Neuronal stem cell (in vitro differentiated cells): ENCODE measurements at places on chromosomes 2 and 18.

DNA sequence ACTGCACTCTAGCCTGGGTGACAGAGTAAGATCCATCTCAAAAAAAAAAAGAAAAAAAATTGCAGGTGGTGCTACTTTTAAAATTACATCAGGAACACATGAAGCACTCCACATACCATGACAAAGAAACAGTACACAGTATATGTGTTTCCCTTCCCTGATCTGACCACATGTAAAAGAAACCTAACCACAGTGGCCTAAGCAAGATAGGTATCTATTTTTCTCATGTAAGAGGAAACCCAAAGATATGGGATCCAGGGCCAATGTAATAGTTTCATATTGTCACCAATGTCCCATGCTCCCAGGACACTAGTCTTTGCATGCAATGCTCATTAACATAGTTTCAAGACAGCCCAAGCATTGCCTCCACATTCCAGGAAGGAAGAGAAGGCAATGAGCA is 99.9 kb downstream of the DYM start:
- no peak for DNase-seq

GRCh38 chr2:110659248-110659647 is 18.6 kb downstream of the BUB1 start:
- no peak for DNase-seq

GRCh38 chr2:237236188-237236587 is 150.5 kb downstream of the COPS8 start:
- DNase-seq, result no peak

GRCh38 chr2:172083628-172084394 is 1.5 kb upstream of the DLX1 start:
- no peak for DNase-seq

- DNase-seq, result peak; percentile 20
These were observed 55.5 kb upstream of the ANKRD62 start for GRCh38 chr18:12038082-12038638.

DNA sequence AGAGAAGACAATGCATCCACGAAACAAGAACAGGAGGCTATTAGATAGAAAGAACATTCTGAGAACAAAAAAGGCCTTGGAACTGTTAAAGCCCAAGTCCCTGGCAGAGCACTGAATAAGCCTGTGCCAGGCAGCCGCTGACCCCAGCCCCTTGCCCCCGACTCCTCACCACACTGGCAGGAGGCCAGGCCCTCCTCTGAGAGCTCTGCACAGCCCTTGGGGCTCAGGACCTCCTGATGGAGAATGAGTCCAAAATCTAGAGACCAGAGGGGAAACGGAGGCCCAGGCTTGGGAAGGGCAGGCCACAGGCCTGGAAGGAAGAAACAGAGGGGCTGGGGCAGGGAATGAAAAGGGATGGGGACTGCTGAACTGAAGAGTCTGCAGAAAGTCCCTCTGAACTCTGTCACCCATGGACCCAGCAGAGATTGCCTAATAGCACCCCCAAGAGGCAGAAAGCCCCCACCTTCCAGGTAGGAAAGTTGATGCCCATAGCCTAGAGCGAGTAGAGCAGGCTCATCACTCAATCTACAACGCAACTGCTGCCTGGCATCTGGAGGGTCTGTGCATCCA is 18.3 kb upstream of the TNS1 start:
- DNase-seq, result no peak

- no peak for DNase-seq
These were observed 1.6 kb upstream of the IGFBP5 start for GRCh38 chr2:216696751-216697560.

DNA sequence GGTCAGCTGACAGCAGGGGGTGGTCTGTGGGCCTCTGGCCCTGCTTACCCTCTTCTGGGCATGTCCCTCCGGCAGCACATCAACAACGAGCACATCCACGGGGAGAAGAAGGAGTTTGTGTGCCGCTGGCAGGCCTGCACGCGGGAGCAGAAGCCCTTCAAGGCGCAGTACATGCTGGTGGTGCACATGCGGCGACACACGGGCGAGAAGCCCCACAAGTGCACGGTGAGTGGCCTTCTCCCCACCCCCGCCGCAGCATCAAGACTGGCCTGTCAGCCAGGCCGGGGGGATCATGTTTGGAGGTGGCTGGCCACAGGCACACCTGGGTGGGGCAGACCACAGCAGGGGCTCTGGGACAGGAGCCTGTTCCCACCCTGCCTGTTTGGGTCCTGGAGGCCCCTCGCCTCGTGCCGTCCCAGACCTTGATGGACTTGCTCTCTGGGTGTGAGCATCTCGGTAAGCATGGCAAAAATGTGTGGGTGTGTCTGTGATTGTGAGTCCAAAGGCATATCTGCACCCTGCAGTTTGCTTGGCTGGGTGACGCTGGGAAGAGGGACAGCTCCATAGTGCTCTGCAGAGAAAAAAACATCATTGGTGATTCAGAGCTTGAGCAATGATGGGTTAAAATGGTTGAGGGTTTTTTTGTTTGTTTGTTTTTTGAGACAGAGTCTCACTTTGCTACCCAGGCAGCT is 242.8 kb downstream of the GLI2 start:
- DNase-seq, result no peak

DNA sequence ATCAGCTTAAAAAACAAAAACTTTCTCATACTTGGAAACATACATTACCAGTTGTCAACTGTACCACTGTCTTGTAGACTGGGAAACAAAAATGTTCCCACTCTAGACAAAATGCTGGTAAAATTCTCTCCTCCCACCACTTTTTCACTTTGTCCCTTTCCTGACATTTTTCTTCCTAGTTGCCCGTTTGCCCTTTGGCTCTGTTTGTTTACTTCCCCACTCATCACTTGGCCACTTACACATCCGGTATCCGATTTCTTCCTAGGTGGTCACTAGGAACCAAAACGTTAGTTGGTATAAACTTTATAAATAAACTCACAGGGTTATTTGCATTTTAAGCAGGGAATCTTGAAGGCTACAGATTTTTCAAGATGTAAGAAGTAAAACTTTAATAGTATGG is 84.9 kb downstream of the METTL4 start:
- no peak for DNase-seq

DNA sequence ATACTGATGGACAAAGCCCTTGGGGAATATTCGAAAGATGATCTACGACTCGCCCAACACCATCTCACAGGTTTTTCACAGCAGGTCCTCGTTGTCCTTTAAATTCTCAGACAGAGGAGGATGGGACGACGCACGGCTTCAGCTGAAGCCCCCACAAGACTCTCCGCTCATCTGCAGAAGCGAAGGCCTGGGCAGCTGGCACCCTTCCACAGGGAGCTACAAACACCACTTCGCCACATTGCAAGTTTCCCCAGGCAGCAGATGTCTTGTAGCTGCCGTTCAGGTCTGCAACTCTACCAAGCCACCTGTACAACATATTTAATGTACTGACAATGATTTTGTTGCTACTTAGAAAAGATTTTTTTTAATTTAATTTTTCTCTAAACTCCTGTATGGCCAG is 642.9 kb downstream of the ZEB2 start:
- DNase-seq, result no peak

GRCh38 chr2:156323754-156324153 is 8.8 kb downstream of the NR4A2 start:
- no peak for DNase-seq

DNA sequence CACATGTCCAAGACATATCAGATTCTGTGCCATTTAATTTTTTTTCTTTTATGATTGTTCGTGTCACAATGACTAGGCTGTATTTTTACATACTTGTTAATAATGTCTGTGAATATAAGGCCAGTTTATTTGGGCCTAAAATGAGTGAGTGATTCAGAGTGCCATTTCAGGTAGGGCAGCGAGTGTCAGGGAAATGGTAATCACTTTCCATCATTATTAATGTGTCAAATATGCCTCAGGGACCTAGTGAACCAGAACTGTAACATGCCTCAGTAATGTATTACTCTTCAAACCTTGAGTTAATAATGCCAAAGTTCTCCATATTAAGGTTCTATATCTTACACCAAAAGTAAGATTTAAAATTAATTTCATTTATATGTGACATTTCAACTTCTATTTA is 8.6 kb downstream of the FAM171B start:
- DNase-seq, result no peak
